ENCODE measurements at places on chromosomes 6 and 20. TPM values are rescaled to one million over a fixed set of nuclear protein-coding genes. Genes with fewer than 3 reads are reported as not detected.

DNA sequence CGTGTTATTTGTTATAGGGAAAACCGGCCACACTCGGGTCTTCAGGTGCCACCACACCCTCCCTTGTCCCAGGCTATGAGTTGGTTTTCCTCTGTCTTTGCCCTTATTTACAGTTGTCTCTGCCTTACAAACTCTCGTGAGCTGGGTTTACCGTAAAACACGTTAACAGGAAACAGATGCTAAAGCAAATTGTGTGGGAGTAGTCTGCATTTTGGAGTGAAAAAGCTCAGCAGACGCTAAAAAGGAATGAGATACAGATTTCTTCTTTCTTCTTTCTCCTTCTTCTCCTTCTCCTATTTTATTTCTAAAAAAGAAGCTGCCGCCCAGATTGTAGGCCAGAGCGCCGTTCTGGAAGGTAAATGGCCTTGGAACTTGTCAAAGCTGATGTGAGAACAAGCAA, 51.9 kb downstream of the APCDD1L start:
- DNase-seq, result no peak

The TXLNB gene
- polyA plus RNA-seq, result 0.63 TPM

- DNase-seq, result no peak
These were observed 16.1 kb downstream of the PLAGL2 start for GRCh38 chr20:32191422-32191821.

The PRDM13 gene
- not detected for polyA plus RNA-seq

- DNase-seq, result no peak
These were observed 50.3 kb downstream of the DEK start for GRCh38 chr6:18214003-18214402.

DNA sequence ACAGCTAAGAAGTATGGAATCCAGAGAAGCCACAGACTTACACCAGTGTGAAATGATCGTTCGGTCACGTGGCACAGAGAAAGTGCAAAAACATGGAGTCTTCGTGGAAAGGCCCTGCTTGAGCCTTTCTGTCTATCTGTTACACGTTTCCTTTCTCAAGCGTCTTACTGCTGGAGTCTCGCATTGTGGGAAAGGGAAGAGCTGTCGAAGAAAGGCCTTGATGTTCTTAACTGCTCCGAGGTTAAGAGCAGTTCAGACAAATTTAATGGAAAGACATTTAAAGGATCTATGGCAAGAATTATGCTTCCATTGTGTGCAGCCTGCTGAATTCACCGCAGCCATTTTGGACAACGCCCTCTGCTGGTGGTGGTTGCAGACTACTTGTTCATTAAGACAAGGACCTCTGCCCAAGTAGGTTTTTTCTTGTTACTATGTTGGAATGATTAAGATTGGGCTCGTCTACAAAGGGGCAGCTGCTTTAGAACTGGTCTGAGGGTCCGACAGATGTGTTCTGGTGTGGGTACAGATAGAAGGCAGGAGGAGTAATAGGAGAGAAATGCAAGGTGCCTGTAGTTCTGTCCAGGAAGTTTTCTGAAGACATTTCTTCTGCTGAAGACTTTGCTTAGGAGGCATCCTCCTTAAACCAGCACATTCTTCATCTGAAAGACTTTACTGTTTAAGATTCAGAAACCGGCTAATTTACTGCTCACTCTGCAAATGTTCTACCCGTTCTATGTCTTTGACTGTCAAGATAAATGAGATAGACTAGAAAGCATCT, 24.7 kb upstream of the CCN6 start:
- DNase-seq, result peak; percentile 83

DNA sequence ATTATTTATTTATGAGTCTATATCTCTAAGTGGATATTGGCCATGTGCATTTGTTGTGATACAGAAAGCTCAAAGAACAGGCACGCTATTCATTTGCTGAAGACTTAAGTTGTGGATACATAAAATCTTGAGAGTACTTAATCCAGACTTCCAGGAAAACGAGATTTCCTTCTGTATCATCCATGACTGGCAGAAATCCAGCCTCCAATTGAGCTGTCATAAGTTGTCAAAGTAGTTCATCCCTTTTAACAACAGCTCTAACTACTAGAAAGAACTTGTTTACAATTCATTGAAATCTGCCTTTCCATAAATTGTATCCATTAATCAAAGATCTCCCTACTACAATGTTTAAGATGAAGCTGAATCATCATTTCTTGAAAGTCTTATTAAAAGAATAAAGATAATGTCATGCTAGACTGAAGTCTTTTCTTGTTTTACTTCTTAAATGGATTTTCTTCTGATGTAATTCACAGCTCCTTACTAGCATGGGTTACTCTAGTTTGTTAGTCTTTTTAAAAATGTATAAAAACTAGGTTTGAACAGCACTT, 447.3 kb upstream of the CITED2 start:
- DNase-seq, result no peak

DNA sequence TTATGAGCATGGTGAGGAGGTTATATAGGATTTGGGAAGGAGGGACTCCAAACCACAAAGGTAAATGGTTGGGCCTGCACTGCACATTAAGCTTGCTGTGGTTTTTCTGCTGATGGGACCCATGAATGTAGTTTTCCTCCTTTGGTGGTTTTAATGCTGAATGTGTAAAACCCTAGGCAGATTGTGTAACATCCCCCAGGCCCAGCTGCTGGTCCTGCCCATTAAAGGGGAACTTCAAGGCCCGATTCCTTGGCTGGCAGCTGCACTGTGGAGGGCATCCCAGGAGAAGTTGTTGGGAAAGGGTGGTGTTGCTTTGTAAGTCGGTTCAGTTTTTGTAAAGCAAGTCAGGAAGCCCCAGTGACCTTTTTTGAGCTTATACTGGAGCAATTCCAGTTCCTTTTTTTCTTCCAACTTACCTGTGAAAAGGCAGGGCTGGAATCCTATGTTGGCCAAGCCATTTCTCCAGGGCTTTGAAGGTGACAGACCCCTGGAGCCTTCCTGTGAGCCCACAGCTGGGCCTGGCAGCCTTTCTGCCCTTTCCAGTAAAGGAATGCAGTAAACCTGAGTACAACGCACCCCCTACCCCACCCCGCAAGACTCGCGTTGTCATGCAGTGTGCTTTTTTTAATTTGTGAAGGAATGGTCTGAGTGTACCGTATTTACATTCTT, 43.1 kb upstream of the NAA20 start:
- peak; percentile 82 for DNase-seq

DNA sequence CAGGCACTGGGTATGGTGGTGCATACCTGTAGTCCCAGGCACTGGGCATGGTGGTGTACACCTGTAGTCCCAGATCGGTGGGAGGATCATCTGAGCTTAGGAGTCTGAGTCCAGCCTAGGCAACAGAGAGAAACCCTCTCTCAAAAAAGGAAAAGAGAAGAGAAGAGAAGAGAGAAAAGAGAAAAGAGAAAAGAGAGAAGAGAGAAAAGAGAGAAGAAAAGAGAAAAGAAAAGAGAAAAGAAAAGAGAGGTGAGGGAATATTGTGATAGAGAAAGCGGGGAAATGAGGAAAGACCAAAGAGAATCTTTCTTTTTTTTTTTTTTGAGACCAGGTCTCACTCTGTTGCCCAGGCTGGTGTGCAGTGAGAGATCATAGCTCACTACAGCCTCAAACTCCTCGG, 108.7 kb downstream of the ARHGAP18 start:
- DNase-seq, result no peak

The BTNL2 gene
- not detected for polyA plus RNA-seq

GRCh38 chr6:29887330-29887818, 55.0 kb upstream of the HLA-A start:
- DNase-seq, result peak; percentile 83

The STAU1 gene
- polyA plus RNA-seq, result 47.8 TPM

- DNase-seq, result no peak
These were observed 704.8 kb downstream of the PTPRT start for GRCh38 chr20:42484790-42485375.

The ARMH2 gene
- not detected for polyA plus RNA-seq

The SLC52A3 gene
- 0.25 TPM for polyA plus RNA-seq

The AIG1 gene
- 61.4 TPM for polyA plus RNA-seq

The KHDC1L gene
- polyA plus RNA-seq, result not detected

The SLC17A3 gene
- not detected for polyA plus RNA-seq

GRCh38 chr6:148959501-148959900, 212.7 kb downstream of the UST start:
- DNase-seq, result no peak

- no peak for DNase-seq
These were observed 205.1 kb upstream of the GMDS start for GRCh38 chr6:2450546-2450945.

DNA sequence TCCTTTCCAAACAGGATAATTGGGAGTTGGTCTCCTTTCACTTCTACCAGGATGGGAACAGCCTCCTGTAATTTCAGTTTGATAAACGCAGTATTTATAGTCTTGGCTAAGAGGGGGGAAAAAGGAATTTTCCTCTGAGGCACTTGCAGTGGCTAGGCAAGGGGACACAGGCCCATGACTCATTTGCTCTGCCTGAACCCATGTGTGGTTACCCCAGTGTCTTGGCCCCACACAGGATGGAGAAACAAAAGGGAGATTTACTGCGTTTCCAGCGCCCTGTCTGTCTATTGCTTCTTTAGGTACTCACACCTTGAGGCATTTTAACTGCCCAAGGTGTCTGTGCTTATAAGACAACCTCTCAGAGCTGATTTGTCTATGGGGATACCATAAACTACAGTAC, 74.8 kb upstream of the NEDD9 start:
- no peak for DNase-seq

The PTCRA gene
- polyA plus RNA-seq, result not detected

DNA sequence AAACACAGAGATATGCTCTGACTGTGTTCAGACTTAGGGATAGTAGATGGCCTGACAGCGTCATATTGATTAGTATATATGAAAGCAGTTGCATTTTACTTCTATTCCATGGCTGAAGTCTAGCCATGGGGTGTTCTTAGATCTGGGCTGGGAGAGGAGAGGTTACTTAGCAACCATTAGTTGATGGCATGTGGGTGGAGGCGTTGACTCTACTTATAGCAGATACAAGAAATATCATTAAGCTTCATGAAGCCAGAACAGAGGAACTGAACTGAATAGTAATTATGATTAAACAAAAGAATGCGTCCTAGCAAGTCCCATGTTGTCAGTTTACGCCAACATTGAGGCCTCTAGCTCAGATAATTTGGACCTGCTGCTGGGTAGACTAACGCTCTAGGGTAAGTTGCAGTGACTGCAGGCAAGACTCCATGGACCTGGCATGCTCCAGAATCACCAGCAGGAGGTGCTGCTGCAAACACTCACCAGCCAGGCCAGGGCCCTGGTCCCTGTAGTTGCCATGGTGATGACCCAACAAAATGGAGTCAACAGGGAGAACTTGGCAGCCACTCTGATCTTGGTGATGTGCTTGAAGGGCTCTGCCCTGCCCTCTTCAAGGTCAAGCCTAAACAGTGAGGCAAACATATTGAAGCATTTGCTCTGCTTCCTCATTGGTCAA, 477.3 kb downstream of the PREX1 start:
- DNase-seq, result no peak

The NNAT gene
- polyA plus RNA-seq, result not detected

DNA sequence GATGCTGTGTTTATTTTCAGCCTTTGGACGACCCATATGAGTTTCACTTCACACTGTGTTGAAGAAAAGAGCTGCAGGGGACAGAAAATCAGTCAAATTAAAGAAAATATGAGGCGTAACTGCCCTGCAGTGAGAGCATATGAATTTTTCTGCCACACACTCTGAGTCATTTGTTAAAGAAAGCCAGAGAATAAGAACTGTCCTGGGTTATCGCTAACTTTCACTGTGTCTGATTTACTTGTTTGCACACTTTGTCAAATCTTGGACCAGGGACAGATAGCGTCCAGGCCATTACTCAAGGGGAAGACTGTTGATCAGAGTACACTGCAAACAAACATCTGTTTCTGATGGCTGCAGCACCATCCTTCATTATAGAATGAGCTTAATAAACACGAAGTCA, 126.8 kb upstream of the AGPAT4 start:
- no peak for DNase-seq

The SEL1L2 gene
- polyA plus RNA-seq, result 0.95 TPM

- DNase-seq, result no peak
These were observed 46.2 kb upstream of the ADIG start for GRCh38 chr20:38534756-38535155.

GRCh38 chr6:21752054-21752811, 158.7 kb downstream of the SOX4 start:
- DNase-seq, result no peak

The PRIM2 gene
- polyA plus RNA-seq, result 2.8 TPM

DNA sequence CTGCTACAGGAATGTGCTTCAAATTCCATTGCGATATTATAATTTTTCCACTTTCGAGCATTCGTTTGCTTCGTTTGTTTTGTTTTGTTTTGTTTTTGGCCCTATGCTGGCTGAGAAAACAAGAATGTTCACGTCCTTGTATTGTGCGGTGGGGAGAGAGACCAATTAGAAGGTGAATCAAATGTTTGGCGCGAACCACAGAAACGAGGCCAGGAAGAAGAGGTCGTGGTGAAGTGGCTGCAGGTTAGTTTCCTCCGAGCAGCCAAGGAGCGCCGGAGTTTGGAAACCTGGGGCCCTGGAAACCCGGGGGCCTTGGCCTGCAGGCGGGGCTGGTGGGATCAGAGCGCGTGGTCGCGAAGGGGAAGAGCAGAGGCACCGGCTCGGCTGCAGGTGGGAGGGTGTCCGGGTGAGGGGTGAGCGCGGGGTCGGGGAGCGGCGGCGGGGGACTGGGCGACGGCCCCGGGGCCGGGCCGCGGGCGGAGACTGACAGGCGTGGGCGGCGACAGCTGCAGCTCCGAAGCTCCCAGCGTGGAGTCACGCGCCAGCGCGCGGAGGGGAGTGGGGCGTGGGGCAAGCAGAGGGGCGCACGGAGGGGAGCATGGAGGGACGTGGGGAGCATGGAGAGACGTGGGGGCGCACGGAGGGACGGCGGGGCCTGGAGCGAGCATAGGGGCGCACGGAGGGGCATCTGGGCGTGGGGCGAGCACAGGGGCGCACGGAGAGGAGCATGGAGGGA, 141.5 kb upstream of the PDE10A start:
- DNase-seq, result no peak

DNA sequence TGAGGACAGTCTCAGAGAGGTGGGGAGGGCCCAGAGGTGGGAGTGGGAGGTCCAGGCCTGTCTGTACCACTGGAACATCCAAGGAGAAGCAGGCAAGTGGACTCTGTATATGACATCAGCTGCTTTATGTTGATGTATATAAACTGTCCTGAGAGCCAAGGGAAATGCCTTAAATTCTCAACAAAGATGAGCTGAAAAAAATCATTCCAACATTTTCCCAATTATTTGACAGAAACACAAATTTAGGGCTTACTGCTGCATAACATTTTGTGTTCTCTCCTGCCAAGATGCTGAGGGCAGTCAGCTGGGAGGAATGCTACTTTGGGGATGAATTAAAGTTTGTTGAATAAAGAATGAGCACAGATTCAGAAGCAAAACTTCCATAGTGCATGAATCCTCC, 52.8 kb downstream of the FOXC1 start:
- DNase-seq, result no peak

- DNase-seq, result no peak
These were observed 236.8 kb downstream of the PACRG start for GRCh38 chr6:162964488-162965140.

- DNase-seq, result no peak
These were observed 8.1 kb upstream of the FAM50B start for GRCh38 chr6:3841066-3841454.

DNA sequence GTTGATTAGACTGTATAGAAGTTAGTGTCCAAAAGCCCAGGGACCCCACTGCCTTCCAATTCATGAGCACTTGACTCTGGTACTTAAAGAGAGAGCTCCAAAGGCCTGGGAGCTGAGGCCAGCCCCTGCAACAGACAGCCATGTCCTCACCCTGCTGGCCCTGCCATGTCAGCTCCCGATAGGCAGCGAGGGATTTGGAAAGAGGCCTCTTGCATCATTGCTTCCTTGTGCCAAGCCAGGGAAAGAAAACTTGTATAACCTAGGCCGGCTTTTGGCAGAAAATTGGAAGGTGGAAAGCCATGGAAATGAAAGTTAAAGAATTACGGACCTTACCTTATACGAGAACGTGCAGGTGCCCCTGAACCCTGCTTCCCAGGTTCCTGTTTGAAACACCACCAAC, 8.4 kb upstream of the PCK1 start:
- DNase-seq, result no peak
